ENCODE measurements at places on chromosomes 4 and X.
A peak's percentile ranks its signal among the peaks of the same experiment; 100 is the strongest.

DNA sequence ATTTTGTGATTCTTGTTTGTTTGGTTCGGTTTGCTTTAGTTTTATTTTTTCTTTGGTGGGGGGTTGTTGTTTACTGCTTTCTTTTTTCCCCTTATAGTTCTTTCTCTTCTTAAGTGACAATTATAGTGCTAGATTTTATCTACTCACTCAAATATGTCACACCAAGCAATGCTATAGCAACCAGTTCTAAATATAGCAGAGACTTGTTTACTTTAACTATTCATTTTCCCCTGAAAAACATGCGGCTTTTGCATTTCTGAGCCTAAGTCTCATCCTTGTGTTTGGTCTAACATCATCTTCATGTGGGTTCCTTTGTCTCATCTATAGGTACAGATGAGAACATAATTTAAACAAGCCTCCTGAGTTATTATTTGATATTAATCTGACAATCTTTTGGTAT lies 676.6 kb downstream of the FAT4 start:
- no peak for DNase-seq

DNA sequence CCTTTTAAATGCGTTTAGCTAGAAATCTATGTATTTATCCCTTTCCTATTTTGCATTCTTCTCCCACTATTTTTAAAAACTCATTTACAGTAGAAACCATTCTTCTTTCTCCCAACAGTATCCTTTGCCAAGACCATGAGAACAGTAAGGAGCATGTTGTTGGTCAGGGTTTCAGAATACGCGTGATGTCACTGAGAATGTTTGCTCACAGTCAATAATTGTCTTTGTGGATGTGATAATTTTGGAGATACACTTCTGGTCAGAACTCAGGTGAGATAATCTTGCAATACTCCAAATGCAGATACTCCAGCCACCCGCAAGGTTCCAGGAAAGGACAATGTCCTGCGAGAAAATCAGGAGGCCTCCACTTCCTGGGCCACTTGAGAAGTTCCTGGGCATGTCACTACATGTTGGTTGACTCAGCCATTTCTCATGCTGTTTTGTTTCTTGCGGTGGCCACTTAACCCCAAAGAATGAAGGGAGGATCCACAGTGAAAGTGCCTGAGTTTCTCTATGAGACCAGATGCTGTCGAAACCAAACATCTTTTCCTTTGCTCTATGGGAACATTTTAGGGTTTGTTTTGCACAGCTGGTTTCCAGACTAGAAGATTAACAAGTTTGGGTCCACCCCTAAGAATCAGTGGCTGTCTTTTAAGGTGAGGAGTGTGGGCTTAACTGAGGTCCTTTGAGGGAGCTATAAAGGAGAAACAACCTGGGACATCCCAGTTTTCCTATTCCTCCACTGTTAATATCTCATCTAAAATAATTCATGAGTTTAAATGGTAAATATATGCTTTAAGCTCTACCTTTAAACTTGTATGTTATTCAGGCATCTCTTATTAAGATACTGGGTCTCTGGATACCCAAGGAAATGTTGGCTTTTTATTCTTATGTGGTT lies 116.0 kb downstream of the SOWAHB start:
- DNase-seq: no peak

GRCh38 chr4:53128706-53129357 lies 237.0 kb downstream of the SCFD2 start:
- no peak for DNase-seq

- DNase-seq: no peak
Observed at GRCh38 chr4:79034544-79034943, 95.3 kb upstream of the PAQR3 start.

DNA sequence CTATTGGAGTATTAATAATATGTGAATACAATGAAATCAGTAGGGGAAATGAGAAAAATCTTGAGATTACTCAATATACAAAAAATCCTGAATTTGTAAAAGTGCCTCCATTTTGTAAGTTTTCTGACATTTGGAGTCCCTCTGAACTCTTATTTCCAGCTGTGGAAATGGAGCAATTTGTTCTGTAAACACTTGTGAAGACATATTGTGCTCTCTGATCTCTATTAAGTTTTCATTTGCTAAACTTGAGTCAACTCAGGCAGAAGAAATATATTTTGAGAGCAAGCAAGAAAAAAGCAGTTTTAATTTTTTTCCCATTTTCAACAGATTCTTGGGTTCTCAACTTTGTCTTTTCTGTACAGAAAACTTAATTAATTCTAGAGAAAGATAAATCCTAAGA lies 51.4 kb upstream of the PCDH18 start:
- no peak for DNase-seq

- DNase-seq: peak; percentile 92
Observed at GRCh38 chrX:147911192-147912022, at the start of gene FMR1. FMR1 (plus strand) TSS chrX:147911919; CDS start chrX:147912180, 261 bp downstream.

- no peak for DNase-seq
Observed at GRCh38 chr4:180852738-180853137, 1390.5 kb upstream of the TENM3 start.

GRCh38 chrX:14235004-14235403 lies 205.3 kb upstream of the GEMIN8 start:
- DNase-seq: no peak

DNA sequence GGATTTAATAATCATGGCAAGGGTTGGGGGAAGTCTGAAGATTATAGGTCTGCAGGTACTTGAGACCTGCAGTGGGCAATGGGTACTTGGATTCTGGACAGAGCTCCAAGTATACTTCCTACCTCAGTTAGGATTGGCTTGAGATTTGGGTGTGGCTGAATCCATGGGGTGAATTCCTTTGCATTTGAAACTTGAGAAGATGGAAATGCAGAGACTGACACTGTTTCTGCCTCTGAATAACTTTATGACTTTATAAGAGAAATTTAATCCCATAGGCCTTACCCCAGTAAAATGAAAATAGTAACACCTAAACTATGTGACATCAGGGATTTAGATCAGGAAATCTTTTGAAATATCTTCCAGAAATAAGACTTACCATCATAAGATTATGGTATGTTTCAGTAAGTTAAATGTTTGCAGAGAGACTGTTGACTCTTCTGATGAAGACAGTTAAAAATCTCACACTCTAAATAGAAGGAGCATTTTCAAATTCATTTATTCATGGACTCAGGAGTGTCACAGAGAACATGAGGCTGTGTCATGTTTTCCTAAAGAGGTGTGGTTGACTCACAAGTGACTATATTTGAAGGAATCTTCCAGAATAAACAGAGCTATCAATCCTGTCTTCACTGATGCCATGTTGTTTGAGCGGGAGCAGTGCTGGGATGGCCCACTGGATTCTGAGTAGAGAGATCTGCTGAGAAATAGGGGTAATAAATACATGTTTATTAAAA lies 513.5 kb upstream of the NR3C2 start:
- no peak for DNase-seq

- DNase-seq: no peak
Observed at GRCh38 chrX:75746891-75747639, 38.0 kb downstream of the MAGEE2 start.

GRCh38 chrX:133364196-133364595 lies 51.1 kb downstream of the GPC4 start:
- DNase-seq: no peak

DNA sequence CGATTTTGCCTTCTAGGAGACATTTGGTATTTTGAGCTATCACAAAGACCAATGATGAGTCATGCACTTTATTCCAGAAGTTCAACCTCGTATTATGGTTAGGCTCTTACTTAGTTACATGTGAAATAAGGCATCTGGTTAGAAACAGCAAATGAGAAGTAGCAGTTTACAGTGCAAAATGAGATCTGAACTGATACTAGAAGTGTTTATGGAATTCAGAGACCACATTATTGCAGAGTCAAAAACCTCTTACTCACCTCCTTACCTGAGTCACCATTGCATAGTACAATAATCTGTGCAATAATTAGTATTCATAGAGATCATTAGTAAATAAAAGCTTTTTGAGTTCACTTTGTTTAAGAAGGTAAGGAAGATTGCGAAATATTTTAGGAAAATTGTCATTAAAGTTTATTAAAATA lies 38.7 kb downstream of the SEC24B start:
- no peak for DNase-seq

- no peak for DNase-seq
Observed at GRCh38 chr4:121665371-121665770, 31.4 kb downstream of the ANXA5 start.

DNA sequence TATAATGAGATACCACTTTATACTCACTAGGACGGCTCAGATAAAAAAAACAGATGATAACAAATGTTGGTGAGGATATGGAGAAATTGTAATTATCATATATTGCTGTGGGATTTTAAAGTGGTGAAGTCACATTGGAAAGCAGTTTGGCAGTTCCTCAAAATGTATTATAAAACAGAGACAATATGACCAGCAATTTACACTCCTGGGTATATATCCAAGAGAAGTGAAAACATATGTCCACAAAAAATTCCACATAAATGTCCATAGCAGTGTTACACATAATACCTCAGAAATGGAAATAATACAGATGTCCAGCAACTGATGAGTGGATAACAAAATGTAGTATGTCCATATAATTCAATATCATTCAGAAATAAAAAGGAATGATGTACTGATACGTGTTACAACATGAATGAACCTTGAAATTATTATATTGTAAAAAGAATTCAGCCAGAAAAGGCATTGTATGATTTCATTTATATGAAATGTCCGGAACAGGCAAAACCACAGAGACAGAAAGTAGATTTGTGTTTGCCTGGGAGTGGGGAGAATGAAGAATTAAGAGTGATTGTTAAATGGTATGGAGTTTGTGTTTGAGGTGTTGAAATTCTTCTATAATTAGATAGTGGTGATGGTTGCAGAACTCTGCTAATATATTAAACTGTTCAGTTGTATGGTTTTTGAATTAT lies 220.9 kb downstream of the SLC7A11 start:
- DNase-seq: no peak

GRCh38 chr4:113232194-113232593 lies 182.7 kb downstream of the ANK2 start:
- DNase-seq: no peak

DNA sequence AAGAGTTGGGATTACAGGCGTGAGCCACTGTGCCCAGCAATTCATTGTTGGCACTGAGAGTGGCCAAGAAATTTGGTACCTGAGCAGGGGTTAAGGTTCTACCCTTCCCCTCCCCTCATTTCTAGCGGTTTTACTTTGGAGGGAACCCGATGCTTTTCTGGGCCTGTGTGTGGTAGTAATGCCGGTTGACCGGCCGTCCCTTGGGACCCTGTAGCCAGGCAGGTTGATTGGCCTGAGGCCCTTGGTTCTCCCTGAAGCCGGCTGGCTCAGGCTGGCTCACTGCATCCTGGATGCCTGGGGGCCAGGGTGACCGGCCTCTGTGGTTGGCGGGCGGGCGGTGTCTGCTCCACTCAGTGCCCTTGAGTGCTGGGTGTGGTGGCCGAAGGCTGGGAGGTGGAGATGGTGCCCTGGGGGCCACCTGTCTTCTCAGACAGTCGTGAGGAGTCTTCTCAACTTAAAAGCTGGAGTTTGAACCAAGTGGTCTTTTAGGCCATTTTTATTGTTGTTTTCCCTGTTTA lies 45.6 kb downstream of the RGS12 start:
- DNase-seq: no peak

DNA sequence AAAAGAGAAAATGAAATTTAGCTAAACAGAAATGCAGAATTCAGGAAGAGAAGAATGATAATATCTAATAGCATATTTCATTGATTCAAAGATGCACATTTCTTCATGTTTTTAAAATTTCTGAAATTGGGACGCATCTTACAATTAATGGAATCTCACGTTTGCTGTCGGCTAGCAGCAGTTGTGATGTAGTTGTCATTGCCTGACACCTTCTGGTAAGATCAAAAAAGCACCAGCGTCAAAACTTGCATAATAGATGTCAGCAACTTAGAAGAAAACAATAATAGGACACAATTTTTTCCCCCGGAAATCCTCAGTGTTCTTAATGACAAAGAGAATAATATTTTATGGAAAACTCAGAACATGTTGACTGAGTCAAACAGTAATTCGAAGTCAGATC lies 29.8 kb upstream of the SLC7A3 start:
- no peak for DNase-seq

DNA sequence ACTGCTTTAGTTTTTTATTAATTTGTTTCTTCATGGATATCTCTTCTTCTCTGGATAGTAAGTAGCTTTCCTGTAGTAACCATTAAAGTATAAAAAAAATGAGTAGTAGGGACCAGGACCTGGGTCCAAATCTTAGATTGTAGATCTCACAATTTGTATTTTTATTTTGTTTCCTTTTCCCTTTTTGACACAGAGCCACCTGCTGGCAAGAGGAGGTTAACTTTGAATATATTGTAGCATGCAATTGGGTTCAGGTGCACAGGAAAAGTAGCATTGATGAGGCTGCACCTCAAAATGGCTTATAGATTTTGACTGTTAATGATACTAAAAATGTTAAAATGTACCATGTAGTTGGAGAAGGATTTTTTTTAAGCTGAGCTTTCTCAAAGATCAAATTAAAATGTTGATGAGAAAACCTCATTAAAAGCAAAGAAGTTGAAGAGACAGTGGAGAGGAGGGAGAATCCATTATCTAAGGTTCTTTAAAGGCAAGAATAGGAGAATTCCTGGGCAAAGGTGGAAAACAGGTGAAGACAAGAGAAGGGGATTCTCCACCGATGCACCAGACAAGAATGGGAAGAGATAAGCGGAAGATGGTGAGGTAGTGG lies 48.3 kb upstream of the HPGDS start:
- DNase-seq: no peak

GRCh38 chr4:11480683-11481082 lies 52.0 kb upstream of the HS3ST1 start:
- DNase-seq: no peak

DNA sequence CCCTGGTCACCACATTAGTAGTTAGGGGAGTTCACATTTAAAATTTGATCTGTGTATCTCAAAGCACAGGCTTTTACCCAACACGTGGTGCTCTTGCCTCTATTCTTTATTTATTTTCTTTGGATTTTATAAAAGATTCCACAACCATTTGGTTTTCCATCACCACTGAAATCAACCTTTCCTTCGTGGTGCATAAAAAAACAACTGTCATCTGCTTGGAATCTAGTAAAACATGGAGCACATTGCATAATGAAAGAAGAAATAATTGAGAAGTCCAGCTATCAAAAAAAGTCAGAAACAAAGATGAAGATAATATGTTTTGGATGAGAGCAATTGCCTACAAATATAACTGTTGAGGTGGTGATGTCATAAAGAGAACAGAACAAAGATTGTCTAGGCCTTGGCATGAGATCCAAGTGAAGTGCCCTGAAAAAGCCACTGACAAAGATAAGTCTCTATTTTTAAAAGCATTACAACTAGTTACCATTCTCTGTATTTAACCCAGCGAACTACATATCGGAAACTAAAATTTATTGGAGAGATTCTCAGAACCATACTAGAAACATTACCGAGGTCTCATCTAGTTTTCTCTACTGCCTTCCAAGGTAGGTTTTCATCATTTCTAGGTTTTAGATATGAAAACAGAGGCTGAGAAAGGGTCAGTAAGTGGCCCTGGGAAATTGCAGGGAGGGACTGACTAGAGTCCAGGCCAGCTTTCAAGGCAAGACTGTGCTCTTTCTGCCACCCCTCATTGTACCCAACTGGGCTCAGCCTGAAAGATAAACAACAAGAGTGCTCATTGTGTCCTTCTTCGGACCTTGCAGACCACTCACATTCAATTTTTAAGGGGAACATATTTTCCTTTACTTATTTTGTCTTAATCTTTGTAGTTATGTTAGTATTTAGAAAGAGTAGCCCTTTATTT lies 127.3 kb downstream of the MAD2L1 start:
- DNase-seq: no peak
